ENCODE measurements at places on chromosomes 11 and 22. TPM values are rescaled to one million over a fixed set of nuclear protein-coding genes. Genes with fewer than 3 reads are reported as not detected.

Gene OR2D2
- polyA plus RNA-seq = not detected

Gene LMO2
- 7.9 TPM for polyA plus RNA-seq

Gene ACRV1
- polyA plus RNA-seq = not detected

Gene NNMT
- polyA plus RNA-seq = 27.9 TPM

Gene SCGB1A1
- polyA plus RNA-seq = not detected

Gene CRYBB3
- polyA plus RNA-seq = not detected

Measured in heart left ventricle (tissue), 16 donors.